Dermis microvascular lymphatic vessel endothelial cell (primary cell): ENCODE measurements at places on chromosomes 12 and 14.
A peak's percentile ranks its signal among the peaks of the same experiment; 100 is the strongest.

DNA sequence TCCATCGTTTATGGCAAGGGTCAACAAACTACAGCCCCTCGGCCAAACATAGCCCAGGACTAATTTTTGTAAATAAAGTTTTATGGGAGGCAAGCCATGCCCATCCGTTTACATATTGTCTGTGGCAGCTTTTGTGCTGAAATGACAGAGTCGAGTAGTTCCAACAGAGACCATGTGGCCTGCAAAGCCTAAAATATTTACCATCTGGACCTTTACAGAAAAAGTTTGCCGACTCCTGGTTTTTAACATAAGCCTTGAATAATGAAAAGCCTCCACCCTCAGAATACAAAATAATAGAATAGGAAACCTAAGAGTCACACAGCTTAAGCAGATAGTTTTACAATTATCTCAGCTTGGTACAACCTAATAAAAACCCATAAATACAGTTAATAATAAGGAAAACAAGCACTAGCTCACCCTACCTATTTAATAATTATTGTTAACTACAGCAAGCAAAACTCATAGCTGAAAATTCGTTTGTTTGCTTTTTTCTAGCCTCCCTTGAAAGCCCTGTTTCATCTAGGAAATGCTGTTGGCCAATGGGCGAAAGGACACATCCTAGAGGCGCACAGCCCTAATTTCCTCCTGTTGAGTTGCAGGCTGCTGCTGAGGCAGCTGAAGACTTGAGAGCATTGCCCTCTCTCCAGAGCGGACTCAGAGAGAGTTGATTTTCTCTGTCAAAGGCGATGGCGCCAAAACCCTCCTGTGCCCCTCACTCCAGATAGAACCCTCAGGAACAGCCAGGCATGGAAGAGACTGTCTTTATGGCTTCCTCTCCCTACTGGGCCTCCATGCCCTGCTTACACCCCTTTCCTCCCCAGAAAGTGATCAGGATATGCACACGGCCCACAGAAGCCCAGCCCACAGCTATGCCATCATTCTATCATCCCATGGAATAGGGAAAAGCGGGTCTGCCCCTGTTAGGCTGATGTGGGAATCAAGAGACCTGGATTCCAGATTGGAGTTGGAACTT lies 107.2 kb downstream of the DPF3 start:
- no peak for DNase-seq

- DNase-seq: no peak
These were observed 59.5 kb downstream of the SCARB1 start for GRCh38 chr12:124804011-124804621.

DNA sequence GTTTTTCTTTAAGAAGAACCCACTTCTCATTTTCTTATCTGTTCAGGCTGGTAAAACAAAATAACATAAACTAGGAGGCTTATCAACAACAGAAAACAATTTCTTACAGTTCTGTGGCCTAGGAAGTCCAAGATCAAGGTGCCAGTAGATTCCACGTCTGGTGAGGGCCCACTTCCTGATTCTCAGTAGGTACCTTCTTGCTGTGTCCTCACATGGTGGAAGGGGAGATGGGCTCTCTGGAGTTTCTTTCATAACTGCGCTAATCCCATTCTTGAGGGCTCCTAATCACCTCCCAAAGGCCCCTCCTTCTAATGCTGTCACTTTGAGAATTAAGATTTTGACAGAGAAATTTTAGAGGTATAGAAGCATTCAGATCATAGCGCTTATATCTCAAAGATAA lies 33.4 kb downstream of the TXNRD1 start:
- no peak for DNase-seq

DNA sequence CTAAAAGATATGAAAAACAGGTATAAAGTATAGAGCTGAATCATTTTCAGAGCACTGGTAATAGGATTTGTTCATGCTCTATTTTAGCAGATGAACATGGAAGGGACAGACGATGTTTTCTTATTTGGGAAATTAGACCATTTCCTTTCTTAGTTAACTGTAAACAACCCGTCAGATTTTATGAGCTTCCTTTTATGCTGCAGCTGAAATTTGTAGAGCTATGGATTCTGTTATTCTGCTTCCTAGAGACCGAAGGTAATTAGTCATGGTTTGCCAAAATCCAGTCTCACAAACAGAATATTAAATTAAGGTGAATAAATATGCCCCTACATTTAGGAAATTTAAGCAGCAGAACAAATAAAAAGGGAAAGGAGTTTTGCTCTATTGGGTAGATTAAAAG lies 180.2 kb upstream of the SYT1 start:
- peak; percentile 43 for DNase-seq

GRCh38 chr12:111458546-111459172 lies 52.9 kb downstream of the SH2B3 start:
- DNase-seq: no peak

DNA sequence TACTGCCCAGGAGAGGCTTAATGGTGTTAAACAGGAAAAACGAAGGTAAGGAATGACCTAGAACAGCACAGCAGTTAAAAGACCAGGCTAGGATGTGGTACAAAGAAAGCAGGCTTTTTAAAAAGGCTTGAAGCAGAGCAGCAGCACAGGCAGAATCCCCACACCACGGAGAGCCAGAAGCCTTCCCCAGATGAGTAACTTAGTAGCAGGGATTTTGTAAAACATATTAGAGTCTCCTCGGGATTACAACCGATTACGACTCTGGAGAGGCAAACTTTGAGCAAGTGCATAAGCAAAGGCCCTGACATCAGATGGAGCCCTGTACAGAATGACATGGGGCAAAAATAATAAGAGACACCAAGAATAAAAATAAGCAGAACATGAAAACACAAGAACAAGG lies 37.1 kb upstream of the DHRS4 start:
- DNase-seq: no peak

- DNase-seq: no peak
These were observed 7.7 kb downstream of the RAPGEF3 start for GRCh38 chr12:47750916-47751470.

DNA sequence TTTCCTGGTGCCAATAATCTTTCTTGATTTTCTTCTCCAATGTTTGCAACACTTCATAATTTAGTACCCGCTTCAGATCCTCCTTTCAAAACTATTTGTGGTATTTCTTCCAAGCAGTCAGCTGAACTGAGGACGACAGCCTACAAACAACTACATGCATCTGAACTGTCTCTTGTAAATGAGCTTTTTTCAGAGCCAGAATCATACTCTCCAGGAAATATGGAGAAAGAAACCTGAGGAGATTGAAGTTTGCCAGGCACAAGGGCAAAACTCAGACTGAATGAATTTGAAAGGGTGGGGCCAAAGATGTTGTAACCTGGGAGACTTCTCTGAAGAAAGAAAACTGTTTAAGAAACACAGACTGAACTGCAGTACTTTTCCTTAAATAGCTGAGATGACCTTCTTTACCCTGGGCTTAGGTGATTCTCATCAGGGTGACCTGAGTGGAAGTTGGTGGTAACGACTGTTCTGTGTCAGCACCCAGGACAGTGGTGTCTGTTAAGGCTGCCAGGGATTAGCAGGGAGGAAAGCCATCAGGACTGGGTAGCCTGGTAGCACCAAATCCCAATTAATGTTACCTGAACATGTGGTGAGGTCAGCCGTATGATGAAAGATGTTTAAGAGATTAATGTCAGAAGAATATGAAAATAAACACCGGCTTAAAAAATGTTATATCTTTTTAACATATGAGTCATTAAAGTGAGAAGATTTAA lies 95.0 kb downstream of the TGFB3 start:
- no peak for DNase-seq

GRCh38 chr14:96011607-96012006 lies 27.6 kb upstream of the C14orf132 start:
- no peak for DNase-seq
